Right cardiac atrium (tissue), 5 donors: ENCODE measurements at places on chromosomes 13 and 19. TPM values are rescaled to one million over a fixed set of nuclear protein-coding genes. Genes with fewer than 3 reads are reported as not detected.

ETV2 gene
- total RNA-seq: 0.59 TPM

ZNF541 gene
- 0.23 TPM for total RNA-seq

NANOS2 gene
- not detected for total RNA-seq

UPK1A gene
- not detected for total RNA-seq

SULT2B1 gene
- total RNA-seq: not detected

LENG9 gene
- 2.8 TPM for total RNA-seq

KRTDAP gene
- total RNA-seq: not detected

FUT1 gene
- total RNA-seq: 4.0 TPM

CCDC8 gene
- total RNA-seq: 48.4 TPM
